ENCODE measurements at places on chromosomes 2 and 18. TPM values are rescaled to one million over a fixed set of nuclear protein-coding genes. Genes with fewer than 3 reads are reported as not detected.

ACVR2A gene
- total RNA-seq = 70.9 TPM

ABCB11 gene
- total RNA-seq = 2.6 TPM

CNDP1 gene
- total RNA-seq = 0.36 TPM

NT5DC4 gene
- not detected for total RNA-seq

SCG2 gene
- total RNA-seq = 31.7 TPM

CIAO1 gene
- total RNA-seq = 69.5 TPM

LIMS3 gene
- total RNA-seq = 3.0 TPM

Data from cerebellum (tissue), 4 donors.